ENCODE measurements at places on chromosomes 11 and 22.

DNA sequence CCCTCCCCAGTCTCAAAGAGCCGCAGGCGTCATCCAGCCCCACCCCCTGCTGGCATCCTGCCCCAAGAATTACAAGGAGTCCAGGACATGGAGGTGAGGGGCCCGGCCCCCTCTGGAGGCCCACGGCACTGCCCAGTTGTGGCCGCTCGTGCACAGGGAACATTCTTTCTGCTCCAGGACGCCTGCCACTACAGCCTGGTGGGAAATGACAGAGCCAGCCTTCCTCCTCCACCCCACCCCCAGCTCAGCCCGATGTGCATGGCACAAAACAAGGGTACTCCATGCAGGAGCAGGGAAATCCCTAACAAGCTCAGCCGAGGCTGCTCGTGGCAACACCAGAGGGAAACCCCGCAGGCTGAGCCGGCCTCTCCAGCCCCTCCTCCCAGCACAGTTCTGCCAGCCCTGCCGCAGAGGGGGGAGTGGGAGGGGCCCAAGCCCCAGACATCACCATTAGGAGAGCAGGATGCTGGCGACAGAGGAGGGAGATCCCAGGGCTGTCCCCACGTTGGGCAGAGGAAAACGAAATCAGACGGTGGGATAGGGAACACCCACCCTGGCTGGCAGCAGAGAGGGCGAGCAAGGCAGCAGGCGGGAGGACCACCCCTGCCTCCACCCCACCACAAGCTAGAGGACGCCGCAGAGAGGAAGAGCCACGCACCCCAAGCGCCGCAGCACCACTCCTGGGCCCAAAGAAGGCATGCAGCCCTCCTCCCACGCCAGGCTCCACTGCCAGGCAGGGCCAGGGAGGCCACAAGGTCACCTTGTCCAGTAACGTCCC is 10.0 kb downstream of the IGSF9B start:
- DNase-seq = peak; percentile 87

DNA sequence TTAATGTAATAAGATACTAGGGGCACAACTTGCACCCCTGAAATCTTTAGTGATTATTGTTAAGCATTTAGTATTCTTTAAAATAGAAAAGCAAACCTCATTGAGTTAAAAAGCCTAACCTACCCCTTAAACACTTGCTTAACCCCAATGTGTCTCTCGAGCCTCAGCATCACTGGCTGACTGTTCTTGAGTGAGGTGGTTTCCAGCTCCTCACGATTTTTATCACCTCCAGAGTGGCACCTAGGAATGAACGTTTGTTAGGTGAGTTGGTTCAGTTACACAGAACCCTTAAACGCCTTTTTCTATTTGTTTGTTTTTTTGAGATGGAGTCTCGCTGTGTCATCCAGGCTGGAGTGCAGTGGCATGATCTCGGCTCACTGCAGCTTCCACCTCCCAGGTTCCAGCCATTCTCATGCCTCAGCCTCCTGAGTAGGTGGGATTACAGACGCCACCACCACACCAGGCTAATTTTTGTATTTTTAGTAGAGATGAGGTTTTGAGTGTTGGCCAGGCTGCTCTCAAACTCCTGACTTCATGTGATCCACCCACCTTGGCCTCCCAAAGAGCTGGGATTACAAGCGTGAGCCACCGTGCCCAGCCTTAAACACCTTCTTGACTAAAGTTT is 13.7 kb downstream of the YWHAH start:
- no peak for DNase-seq

DNA sequence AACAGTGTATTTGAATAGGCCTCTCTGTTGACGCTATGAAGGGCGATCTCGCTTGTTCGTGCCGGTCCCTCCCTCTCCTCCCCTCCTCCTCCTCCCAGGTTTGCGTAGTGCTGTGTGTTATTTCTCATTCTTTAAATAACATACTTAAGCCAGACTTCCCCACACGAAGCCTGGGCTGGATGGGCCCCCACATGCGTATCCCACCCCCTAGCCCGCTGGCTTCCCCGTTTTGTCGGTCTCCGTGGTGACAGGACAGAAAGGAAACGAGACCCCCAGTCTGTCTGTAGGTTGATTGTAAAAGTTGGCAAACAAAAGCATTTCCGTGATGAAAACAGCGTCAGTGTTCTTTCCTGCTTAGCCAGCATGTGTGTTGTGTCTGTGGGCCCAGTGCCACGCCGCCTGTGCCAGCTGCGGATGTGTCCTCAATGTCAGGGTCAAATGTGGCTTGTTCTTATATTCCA is 27.3 kb downstream of the FAM118A start:
- DNase-seq = no peak

DNA sequence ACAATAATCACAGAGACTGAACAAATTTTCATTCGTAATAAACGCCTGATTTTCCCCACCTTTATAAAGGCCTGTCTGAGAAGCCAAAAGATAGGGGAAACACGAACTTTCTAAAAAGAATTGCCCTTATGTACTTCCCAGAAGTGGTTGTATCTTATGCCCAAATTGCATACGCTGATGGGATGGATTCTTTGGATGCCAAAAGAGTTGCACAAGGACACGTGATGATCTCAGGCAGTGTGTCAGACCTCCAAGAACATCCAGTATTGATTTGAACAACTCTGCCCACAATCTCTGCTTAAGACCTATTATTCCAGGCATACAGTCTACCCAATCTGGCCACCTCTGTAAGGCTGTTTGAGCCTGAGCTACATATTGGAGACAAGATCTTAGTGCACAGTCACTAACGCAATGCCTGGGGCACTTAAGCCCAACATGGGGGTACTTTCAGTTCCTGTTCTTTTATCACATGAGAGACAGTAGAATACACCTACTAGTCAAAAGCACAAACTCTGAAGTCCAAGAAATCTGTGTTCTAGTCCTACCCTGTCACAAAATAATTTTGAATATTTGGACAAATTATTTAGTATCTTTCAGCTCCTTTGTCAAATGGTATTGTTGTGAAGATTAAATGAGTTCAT is 38.9 kb downstream of the OR10A6 start:
- no peak for DNase-seq
